ENCODE measurements at places on chromosomes 11 and 22. TPM values are rescaled to one million over a fixed set of nuclear protein-coding genes. Genes with fewer than 3 reads are reported as not detected.

KCNE3 gene
- total RNA-seq = 1.1 TPM

CCDC87 gene
- total RNA-seq = under 0.01 TPM

ACRV1 gene
- not detected for total RNA-seq

KCNA4 gene
- not detected for total RNA-seq

SLC22A8 gene
- total RNA-seq = not detected

GPHA2 gene
- not detected for total RNA-seq

CDON gene
- 0.81 TPM for total RNA-seq

ANKK1 gene
- total RNA-seq = not detected

GNG3 gene
- total RNA-seq = not detected

ANKRD13D gene
- 36.9 TPM for total RNA-seq

B4GALNT4 gene
- total RNA-seq = 0.16 TPM

PLAAT5 gene
- total RNA-seq = not detected

KCNK7 gene
- total RNA-seq = under 0.01 TPM

TUG1 gene
- 59.2 TPM for total RNA-seq

RAD9A gene
- total RNA-seq = 2.6 TPM

PNPLA3 gene
- 1.7 TPM for total RNA-seq

APOL3 gene
- total RNA-seq = 194 TPM

PGR gene
- under 0.01 TPM for total RNA-seq

CST6 gene
- 0.49 TPM for total RNA-seq

KIAA1671 gene
- total RNA-seq = 35.9 TPM

KIRREL3 gene
- total RNA-seq = not detected

MFNG gene
- total RNA-seq = 82.4 TPM

LMF2 gene
- total RNA-seq = 34.7 TPM

YAP1 gene
- total RNA-seq = 16.7 TPM

MEI1 gene
- total RNA-seq = 0.31 TPM

ENTHD1 gene
- total RNA-seq = not detected

MMP12 gene
- total RNA-seq = not detected

TMEM132A gene
- total RNA-seq = 137 TPM

HORMAD2 gene
- not detected for total RNA-seq

PHF21B gene
- total RNA-seq = not detected

HIPK3 gene
- total RNA-seq = 58.6 TPM

ACTN3 gene
- total RNA-seq = 0.06 TPM

Data from bladder microvascular endothelial cell (primary cell).